ENCODE measurements at places on chromosomes 13 and 19. TPM values are rescaled to one million over a fixed set of nuclear protein-coding genes. Genes with fewer than 3 reads are reported as not detected.

DNA sequence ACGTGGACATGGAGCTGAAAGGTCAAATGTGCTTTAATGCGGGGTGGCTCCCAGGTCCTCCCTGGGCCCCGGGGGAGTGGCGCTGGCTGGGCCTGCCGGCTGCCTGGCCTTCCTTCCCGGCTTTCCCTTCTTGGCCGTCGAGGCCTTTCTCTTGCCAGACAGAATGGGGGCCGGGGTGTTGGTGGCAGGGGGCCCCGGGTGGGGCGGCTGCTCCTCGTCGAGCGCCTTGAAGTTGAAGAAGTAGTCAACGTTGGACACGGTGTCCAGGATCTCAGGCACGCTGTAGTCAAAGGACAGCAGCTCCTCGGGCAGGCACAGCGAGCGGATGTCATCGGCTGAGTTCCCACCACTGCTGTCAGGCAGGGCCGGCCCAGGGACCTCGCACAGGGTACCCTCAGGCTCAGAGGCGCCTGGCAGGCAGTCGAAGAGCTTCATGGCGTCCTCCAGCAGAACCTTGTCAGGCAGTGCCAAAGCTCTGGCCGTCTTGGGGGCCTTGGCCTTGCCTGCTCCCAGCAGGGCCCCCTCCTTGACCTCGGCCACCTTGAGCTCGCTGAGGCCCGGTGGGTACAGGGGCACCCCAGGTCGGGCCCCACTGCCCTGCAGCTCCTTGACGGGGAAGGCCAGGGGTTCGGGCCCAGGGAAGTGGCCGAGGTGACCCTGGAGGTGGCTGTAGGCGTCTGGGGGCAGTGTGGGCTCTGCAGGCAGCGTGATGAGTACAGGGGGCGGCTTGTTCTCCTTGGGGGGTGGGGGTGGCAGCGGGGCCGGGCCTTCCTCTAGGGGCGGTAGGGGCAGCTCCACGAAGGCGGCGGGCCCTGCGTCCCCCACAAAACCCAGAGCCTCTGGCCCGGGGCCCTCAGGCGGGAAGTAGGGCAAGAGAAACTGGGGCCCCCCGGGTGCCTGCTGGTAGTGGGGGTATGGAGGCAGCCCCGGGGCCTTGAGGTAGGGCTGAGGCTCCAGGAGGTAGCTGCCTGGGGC is 1.3 kb downstream of the PRR22 start:
- peaks cover 57% of the 10 kb centered on the region for H3K36me3 ChIP-seq
- no peak overlapping the region for H3K4me3 ChIP-seq
- no peak overlapping the region for H3K27ac ChIP-seq
- no peaks in the 10 kb centered on the region for H3K4me1 ChIP-seq

GRCh38 chr19:45798995-45799517 is 6.4 kb upstream of the DMWD start:
- H3K27me3 ChIP-seq: no peaks in the 10 kb centered on the region

DNA sequence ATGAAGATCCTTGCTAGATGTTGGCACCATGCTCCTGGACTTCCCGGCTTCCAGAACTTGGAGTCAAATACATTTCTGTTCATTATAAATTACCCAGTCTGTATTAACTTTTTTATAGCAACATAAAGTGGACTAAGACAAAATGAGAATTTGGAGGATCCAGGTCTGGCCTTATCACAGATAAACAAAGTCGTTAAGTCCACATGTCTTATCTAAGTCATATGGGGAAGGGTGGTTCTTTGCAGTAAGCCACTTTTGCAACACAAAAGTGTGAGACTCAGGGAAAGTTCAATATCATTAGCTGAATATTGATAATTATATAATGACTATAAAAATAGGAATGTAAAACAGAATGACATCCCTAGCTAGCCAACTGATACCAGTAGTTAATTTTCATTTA is 91.6 kb upstream of the SIAH3 start:
- H3K4me3 ChIP-seq: no peak overlapping the region
- no peaks in the 10 kb centered on the region for H3K27me3 ChIP-seq
- no peak for DNase-seq
- H3K4me1 ChIP-seq: peaks cover 7% of the 10 kb centered on the region
- H3K27ac ChIP-seq: no peak overlapping the region
- H3K36me3 ChIP-seq: no peaks in the 10 kb centered on the region

GRCh38 chr13:110806636-110807035 is 93.1 kb downstream of the ING1 start:
- H3K36me3 ChIP-seq: no peaks in the 10 kb centered on the region
- no peak overlapping the region for H3K4me3 ChIP-seq
- H3K27me3 ChIP-seq: peaks cover 52% of the 10 kb centered on the region
- no peak overlapping the region for H3K27ac ChIP-seq
- no peaks in the 10 kb centered on the region for H3K4me1 ChIP-seq

GRCh38 chr19:32363632-32364031 is 18.2 kb downstream of the ZNF507 start:
- H3K27ac ChIP-seq: no peak overlapping the region
- DNase-seq: no peak
- H3K27me3 ChIP-seq: no peaks in the 10 kb centered on the region
- peaks cover 54% of the 10 kb centered on the region for H3K36me3 ChIP-seq
- H3K4me3 ChIP-seq: no peak overlapping the region

The CYP2B6 gene
- polyA plus RNA-seq: 0.30 TPM

The SPTBN4 gene
- 2.5 TPM for polyA plus RNA-seq

The LYL1 gene
- 10.1 TPM for polyA plus RNA-seq
